ENCODE measurements at places on chromosomes 1 and 21.

DNA sequence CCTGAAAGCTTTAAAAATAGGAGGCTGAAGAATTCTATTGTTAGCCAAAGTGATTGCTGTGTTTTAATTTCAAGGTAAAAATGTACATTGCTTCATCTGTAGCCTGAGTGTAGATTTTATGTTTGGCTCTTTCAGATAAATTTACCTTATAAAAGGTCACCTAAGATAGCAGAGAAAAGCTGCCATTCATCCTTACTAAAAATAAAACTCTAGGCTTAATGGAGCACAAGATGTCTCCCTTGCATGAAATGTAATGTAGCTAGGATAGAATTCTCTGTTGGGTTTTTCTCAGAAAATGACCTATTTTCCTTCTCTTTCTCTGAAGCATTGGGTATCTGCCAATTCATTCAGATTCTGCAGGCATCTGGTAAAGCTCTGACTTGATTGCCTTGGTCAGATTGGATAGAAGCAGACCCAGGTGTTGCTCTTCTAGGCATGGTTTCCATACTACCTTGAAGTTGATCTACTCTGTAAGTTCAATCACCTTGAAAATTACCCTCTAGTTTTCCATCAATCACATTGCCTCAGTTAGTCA is 176.6 kb upstream of the GORAB start:
- DNase-seq: no peak
- peaks cover 2% of the 10 kb centered on the region for H3K4me1 ChIP-seq
- no peak overlapping the region for H3K27ac ChIP-seq
- H3K36me3 ChIP-seq: no peaks in the 10 kb centered on the region
- H3K4me3 ChIP-seq: no peak overlapping the region

DNA sequence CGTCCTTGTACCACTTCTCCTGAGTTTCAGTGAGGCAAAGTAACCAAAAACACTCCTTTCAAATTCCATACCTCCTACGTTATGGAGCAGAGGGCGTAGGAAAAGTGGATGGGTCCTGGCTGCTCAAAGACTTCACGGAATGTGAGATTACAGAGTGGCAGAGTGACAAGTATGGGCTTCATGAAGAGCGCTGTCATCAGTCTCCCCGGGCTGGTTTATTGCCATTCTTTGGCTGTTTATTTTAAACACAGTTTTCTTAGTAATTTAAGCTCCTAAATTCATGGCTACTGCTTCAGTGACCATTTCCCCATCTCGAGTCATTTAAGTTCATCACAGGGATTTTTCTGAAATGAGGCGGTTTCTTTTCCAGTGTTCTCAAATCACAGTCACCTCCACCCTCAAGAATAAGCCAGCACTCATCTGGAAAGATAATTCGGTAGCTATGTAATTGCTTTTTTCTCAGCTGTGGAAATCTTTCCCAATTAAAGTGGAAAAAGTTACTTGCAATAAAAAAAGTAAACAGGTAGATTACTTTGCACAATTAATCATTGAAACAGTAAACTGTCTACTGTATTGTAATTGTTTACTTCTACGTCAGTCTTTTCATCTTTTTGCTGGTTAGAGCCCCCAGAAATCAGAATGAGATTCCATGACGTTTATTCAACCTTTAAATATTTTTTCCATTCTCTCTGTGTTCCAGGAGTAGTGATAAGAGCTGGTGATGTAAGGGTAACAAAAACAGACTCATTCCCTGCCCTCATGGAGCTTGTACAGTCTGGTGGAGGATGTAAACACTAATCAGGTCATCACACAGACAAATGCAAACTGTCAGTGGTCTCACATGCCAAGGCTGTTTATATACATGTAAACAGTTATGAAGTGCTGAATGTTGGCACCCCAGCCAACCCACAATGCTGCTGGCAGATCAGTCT is 3.0 kb upstream of the SMYD2 start:
- no peak for DNase-seq
- H3K27ac ChIP-seq: no peak overlapping the region
- peaks cover 5% of the 10 kb centered on the region for H3K36me3 ChIP-seq
- H3K4me3 ChIP-seq: no peak overlapping the region
- H3K27me3 ChIP-seq: peaks cover 6% of the 10 kb centered on the region
- H3K4me1 ChIP-seq: peaks cover 5% of the 10 kb centered on the region

GRCh38 chr1:112807117-112807516 is 92.0 kb upstream of the PPM1J start:
- peaks cover 24% of the 10 kb centered on the region for H3K4me1 ChIP-seq
- no peak overlapping the region for H3K27ac ChIP-seq
- H3K27me3 ChIP-seq: peaks cover 15% of the 10 kb centered on the region

- peaks cover 9% of the 10 kb centered on the region for H3K27me3 ChIP-seq
- peaks cover 40% of the 10 kb centered on the region for H3K4me1 ChIP-seq
- H3K27ac ChIP-seq: peak overlapping the region; percentile 35
- H3K4me3 ChIP-seq: no peak overlapping the region
- H3K36me3 ChIP-seq: no peaks in the 10 kb centered on the region
- DNase-seq: no peak
Measured at GRCh38 chr1:201949491-201949890, 3.1 kb upstream of the LMOD1 start.

DNA sequence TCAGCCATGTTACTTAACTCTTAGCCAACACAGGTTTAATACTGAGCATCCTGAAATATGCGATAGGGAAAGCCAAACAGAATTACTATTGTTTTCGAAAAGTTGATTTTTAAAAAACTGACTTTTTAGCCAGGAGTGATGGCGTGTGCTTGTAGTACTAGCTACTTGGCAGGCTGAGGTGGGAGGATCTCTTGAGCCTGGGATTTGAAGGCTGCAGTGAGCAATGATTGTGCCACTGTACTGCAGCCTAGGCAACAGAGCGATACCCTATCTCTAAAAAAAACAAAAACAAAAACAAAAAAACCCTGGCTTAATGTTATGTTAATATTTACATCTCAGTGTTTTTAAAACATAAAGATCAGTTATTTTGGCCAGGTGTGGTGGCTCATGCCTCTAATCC is 16.7 kb downstream of the NMNAT1 start:
- no peak for DNase-seq
- peaks cover 4% of the 10 kb centered on the region for H3K36me3 ChIP-seq
- no peak overlapping the region for H3K4me3 ChIP-seq
- H3K4me1 ChIP-seq: peaks cover 20% of the 10 kb centered on the region

DNA sequence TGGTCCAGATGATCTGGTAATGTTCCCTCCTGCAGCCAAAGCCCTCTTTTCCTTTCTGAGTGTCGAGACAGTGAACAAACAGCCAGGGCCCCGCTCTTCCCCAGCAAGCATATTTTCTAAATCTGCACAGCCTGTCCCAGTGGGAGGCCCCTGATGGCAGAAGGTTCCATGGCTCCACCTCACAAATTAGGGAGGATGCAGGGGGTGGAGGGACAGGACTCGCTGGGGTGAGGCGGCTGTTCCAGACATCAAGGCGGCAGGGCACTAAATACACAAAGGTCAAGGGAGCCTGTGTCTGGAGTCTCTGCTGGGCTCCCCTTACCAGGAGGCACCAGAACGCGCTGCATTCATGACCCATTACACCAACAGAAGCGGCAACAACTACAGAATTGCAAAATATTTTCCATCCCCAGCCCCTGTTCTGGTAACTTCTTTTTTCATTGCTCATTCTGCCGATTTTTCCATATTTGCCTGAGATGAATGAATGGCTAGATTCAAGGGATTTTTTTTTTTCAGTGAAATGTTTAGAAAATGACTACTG is 27.0 kb upstream of the PRELP start:
- peak overlapping the region; percentile 75 for H3K27ac ChIP-seq
- DNase-seq: peak; percentile 67
- H3K27me3 ChIP-seq: peaks cover 3% of the 10 kb centered on the region
- H3K4me1 ChIP-seq: peaks cover 30% of the 10 kb centered on the region

GRCh38 chr1:56081173-56081572 is 498.2 kb downstream of the PLPP3 start:
- H3K4me1 ChIP-seq: no peaks in the 10 kb centered on the region
- H3K4me3 ChIP-seq: no peak overlapping the region
- H3K36me3 ChIP-seq: no peaks in the 10 kb centered on the region
- no peak for DNase-seq
- no peaks in the 10 kb centered on the region for H3K27me3 ChIP-seq

GRCh38 chr1:93447481-93448291 is at the start of gene FNBP1L:
TSS of gene FNBP1L (plus strand) at chr1:93448118. CDS start at chr1:93448282, 164 bp downstream.
- DNase-seq: peak; percentile 92
- no peaks in the 10 kb centered on the region for H3K36me3 ChIP-seq
- H3K27me3 ChIP-seq: peaks cover 9% of the 10 kb centered on the region

DNA sequence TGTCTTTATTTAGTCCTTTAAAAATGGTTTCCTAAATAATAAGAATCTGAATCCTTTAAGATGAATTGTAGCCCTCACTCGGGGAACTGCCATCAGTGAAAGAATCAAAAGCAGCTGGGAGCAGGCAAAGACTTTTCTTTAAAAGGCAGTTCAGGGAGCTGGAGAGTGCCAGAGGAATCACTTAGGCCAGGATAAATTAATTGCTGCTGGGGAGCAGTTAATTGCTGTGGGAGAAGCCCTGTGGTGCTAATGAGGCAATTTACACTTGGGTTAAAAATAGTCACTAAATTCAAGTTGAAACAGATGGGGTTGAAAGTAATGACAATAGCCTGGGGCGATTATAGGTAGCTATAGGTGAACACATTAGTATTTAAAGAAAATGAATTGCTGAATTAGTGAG is 38.7 kb upstream of the COL24A1 start:
- peak overlapping the region; percentile 28 for H3K27ac ChIP-seq
- H3K36me3 ChIP-seq: peaks cover 4% of the 10 kb centered on the region
- no peak overlapping the region for H3K4me3 ChIP-seq
- H3K27me3 ChIP-seq: peaks cover 4% of the 10 kb centered on the region
- peaks cover 16% of the 10 kb centered on the region for H3K4me1 ChIP-seq

GRCh38 chr1:6672558-6672957 is 29.1 kb downstream of the DNAJC11 start:
- peaks cover 4% of the 10 kb centered on the region for H3K36me3 ChIP-seq
- no peak for DNase-seq
- no peaks in the 10 kb centered on the region for H3K4me1 ChIP-seq
- no peaks in the 10 kb centered on the region for H3K27me3 ChIP-seq
- H3K4me3 ChIP-seq: no peak overlapping the region

DNA sequence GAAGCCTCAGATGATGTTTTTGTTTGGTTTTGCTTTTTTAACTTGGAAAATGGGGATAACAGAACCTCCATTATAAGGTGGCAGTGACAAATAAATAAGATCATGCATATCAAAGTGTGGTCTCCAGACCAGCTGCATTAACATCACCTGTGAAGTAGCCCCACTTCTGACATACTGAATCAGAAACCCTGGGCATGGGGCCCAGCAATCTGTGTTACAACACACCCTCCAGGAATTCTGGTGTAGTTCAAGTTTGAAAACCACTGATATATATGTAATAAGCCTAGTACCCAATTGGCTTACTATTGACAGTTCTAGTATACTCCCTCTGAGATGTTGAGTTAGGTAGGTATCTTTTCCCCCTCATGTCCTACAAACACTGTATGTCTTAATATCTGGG is 24.1 kb upstream of the RNF19B start:
- no peaks in the 10 kb centered on the region for H3K36me3 ChIP-seq
- no peak for DNase-seq
- H3K4me1 ChIP-seq: peaks cover 4% of the 10 kb centered on the region
- H3K27me3 ChIP-seq: no peaks in the 10 kb centered on the region
- no peak overlapping the region for H3K27ac ChIP-seq
- H3K4me3 ChIP-seq: no peak overlapping the region

GRCh38 chr1:67535474-67535873 is 105.3 kb upstream of the SERBP1 start:
- H3K4me1 ChIP-seq: peaks cover 9% of the 10 kb centered on the region
- peaks cover 3% of the 10 kb centered on the region for H3K27me3 ChIP-seq
- peak overlapping the region; percentile 46 for H3K27ac ChIP-seq
- H3K36me3 ChIP-seq: no peaks in the 10 kb centered on the region
- no peak overlapping the region for H3K4me3 ChIP-seq
- DNase-seq: peak; percentile 84

- no peaks in the 10 kb centered on the region for H3K4me1 ChIP-seq
- H3K4me3 ChIP-seq: no peak overlapping the region
- H3K27me3 ChIP-seq: no peaks in the 10 kb centered on the region
- peaks cover 4% of the 10 kb centered on the region for H3K36me3 ChIP-seq
- DNase-seq: no peak
Measured at GRCh38 chr1:48196237-48196636, 26.3 kb upstream of the SLC5A9 start.

DNA sequence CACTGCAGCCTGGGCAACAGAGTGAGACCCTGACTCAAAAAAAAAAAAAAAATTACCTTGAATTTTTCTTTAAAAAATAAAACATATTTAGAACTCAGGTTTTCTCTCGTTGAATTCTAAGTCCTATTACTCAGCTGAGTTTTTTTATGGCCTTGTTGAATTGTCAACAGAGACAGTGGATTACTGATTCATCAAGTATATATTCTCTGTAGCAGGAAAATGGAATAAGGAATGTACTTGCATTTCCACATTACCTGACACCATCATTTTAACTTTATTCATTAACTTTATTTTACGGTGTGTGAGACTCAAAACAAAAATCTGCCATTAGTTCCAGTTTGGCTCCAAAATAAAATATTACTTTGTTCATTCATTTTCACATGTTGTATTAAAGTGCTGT is 53.8 kb upstream of the APP start:
- H3K4me1 ChIP-seq: no peaks in the 10 kb centered on the region
- H3K27me3 ChIP-seq: no peaks in the 10 kb centered on the region
- H3K4me3 ChIP-seq: no peak overlapping the region
- no peak overlapping the region for H3K27ac ChIP-seq

- peaks cover 3% of the 10 kb centered on the region for H3K27me3 ChIP-seq
- no peaks in the 10 kb centered on the region for H3K36me3 ChIP-seq
- no peak overlapping the region for H3K27ac ChIP-seq
Measured at GRCh38 chr1:115890580-115890979, 49.7 kb upstream of the NHLH2 start.

DNA sequence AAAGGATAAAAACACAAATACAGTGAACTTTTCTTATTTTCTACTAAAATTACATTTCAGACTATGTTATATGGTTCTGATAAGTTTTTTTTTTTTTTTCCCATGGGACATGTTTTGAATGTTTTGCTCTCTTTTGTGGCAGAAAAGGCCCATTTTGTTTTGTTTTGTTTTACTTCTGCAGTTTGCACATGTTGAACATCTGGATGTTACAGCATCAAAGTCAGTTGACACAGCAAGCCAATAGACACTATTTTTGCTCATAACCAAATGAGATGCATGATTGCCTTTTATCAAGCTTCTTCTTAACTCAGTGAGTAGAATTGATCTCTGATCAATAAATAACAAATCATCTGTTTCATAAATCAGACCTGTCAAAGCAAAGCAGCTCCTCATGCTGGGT is 904.2 kb downstream of the ADGRL2 start:
- H3K36me3 ChIP-seq: no peaks in the 10 kb centered on the region
- no peak for DNase-seq
- no peaks in the 10 kb centered on the region for H3K4me1 ChIP-seq
- H3K27me3 ChIP-seq: no peaks in the 10 kb centered on the region

DNA sequence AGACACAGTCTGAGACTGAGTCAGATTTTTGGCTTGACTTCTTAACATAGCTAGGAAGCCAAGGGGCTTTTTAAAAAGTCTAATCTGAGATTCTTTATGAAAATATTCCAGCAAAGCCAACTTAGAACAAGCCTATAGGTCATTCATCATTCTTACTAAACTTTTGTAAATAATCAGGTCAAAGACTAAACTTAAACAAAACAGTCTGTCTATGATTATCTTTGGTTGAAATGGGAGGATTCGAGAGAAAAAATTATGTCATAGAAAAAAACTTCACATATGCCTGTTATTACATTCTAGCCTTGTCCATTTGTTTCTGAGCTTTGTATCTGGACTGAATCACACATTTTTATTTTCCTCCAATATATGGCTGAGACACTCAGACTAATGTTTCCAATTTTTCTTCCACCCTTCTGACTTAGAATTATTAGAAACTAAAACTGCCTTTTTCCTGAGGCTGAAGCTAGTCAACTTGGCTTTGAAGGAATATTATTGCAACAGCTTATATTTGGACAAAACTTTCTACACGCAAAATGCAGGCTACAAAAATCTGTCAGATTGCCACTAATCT is 83.3 kb downstream of the ETS2 start:
- no peak overlapping the region for H3K27ac ChIP-seq
- H3K36me3 ChIP-seq: peaks cover 13% of the 10 kb centered on the region
- no peaks in the 10 kb centered on the region for H3K4me1 ChIP-seq
- H3K27me3 ChIP-seq: no peaks in the 10 kb centered on the region
- no peak overlapping the region for H3K4me3 ChIP-seq
- DNase-seq: no peak

Measured in glutamatergic neuron (in vitro differentiated cells).